ENCODE measurements at places on chromosomes 3 and 15. TPM values are rescaled to one million over a fixed set of nuclear protein-coding genes. Genes with fewer than 3 reads are reported as not detected.

DNA sequence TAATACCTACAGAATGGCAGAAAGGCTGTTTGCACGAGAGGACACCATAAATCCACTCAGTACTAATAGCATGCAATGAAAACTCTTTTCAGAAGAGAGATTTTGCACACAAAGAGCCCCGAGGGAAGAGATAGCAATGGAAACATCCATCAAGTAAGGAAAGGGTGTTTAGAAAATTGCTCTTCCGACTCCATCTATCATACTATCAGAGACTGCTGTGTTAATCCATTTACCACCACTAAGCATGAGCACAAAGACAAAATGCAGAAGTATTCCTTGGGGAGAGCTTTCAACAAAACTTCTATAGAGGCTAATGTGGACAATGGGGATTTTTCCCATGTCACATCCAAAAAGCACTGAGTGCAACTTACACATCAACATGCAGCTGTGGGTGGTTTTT is 72.1 kb upstream of the PLAAT1 start:
- no peak for DNase-seq

- DNase-seq = no peak
Observed at GRCh38 chr3:46692566-46692990, 901 bp downstream of the ALS2CL start.

DNA sequence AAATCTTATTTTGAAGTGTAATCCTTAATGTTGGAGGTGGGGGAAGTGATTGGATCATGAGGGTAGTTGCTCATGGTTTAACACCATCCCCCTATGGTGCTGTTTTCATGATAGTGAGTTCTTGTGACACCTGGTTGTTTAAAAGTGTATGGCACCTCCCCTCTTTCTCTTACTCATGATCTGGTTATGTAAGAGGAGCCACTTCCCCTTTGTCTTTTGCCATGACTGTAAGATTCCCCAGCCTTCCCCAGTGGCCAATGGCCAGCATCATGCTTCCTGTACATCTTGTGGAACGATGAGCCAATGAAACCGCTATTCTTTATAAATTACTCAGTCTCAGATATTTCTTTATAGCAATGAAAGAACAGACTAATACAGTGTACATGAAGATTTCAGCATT is 39.8 kb upstream of the GMNC start:
- no peak for DNase-seq

- no peak for DNase-seq
Observed at GRCh38 chr15:39300451-39301153, 280.3 kb upstream of the THBS1 start.

GRCh38 chr3:134614955-134615354 is 35.9 kb downstream of the KY start:
- DNase-seq = no peak

HTR3E gene
- total RNA-seq = not detected

RIOX2 gene
- total RNA-seq = 22.6 TPM
